ENCODE measurements at places on chromosomes 11 and 22. TPM values are rescaled to one million over a fixed set of nuclear protein-coding genes. Genes with fewer than 3 reads are reported as not detected.
A peak's percentile ranks its signal among the peaks of the same experiment; 100 is the strongest.

SYT9 gene
- total RNA-seq = not detected

SCGB1D1 gene
- not detected for total RNA-seq

HTATIP2 gene
- total RNA-seq = 180 TPM

C11orf21 gene
- not detected for total RNA-seq

ARHGAP42 gene
- total RNA-seq = 16.1 TPM

CECR2 gene
- total RNA-seq = not detected

SUSD2 gene
- 5.5 TPM for total RNA-seq

MFRP gene
- not detected for total RNA-seq

DNA sequence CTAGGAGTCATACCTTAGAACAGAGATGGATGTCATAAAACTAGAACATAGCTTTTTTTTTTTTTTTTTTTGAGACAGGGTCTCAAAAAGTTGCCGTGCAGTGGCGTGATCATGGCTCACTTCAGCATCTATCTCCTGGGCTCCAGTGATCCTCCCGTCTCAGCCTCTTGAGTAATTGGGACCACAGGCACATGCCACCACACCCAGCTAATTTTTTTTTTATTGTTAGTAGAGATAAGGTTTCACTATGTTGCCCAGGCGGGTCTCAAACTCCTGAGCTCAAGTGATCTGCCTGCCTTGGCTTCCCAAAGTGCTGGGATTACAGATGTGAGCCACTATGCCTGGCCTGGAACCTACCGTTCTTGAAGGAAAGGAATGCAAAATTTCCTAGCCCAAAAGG is 8.8 kb upstream of the CEP295 start:
- DNase-seq = no peak

- DNase-seq = no peak
Measured at GRCh38 chr11:60862171-60862570, 5.2 kb upstream of the ZP1 start.

DNA sequence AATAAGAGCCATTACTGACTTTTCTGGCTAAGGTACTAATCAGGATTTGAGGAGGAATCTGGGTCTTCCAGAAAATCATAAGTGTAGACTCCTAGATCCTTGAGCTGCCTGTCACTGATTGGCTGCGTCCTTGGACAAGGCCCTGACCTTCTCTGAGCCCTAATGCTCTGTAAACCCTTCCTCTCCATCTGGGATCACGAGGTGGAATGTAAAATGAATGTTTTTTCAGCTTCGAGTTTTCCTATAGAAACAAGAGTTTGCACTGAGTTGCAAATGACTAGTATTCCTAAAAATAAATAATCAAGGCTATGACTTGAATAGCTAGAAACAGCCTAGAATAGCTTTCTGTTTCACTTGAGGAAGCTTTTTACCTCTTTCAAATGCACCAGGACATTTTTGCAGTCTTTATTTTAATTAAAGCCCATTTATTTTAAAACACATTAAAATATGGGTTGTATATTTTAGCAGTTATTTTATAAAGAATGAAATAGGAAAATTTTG is 1.1 kb upstream of the DIXDC1 start:
- DNase-seq = no peak

DNA sequence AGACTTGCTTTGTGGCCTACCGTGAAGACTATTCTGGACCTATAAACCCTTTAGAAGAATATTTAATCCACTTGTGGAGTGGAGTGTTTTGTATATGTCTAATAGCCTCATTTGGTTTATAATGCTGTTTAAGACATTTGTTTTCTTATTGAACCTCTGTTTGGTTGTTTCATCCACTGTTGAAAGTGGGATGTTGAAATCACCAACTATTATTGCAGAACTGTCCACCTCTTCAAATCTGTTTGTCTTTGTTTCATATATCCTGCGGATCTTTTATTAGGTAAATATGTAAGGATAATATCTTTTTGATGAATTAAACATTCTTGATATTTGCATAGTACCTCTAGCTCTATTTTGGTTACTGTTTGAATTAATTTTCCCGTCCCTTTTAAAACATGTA is 49.1 kb downstream of the XKR3 start:
- no peak for DNase-seq

DNA sequence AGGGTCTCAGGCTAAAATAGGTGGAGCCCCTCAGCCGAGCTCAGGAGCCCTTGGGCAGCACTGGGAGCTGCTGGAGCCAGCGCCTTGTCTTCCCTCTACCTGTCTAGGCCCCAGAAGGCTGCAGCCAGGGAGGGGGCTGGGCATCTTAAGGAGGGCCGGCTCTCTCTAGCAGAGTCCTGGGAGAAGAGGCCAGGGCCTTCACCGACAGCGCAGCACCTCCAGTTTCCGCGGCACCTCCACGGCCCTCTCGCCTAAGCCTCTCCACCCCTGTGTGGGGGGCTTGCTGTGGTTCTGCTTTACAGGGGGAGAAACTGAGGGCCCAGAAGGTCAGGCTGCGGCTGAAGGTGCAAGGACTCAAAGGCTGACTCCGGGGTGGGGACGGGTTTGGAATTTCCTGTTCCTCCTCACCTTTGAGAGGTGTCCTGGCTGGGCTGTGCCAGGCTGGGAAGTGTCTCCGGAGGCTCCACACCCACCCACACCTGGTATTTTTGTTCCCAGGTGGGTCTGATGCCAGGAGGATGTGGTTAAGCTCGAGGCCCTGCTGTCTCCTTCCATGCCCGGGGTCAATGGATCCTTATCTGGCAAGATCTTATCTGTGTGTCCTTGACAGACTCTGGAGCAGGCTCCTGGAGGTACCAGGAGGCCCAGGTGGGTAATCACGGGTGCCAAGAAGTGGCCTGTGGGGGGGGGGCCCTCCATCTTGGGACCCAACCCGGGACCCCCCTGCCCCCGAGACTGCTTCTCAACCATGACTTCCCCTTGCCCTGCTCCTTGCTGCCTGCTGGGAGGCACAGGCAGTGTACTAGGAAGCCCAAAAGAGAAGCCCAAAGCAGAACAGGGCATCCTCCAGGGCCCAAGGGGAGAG is 95.3 kb upstream of the FGF3 start:
- DNase-seq = peak; percentile 92

DNA sequence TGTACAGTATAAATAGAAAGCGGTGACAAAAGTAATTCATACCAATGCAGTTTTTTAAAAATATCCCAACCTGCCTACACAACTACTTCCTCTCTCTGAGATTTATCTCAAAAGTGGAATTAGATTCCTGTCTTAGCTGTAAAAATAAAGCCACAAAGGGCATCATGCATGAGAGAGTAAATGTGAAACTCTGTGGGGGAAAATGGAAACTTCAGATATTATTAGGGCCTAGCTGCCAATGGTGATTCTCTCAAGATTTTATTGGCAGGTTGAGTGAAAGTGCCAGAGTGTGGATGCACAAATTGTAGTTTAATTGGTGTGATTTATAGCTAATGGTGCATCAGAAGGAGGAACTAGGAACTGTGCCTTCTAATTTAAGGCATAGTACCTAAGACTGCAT is 356.9 kb upstream of the CCDC90B start:
- DNase-seq = no peak

- no peak for DNase-seq
Measured at GRCh38 chr11:123235117-123235655, 40.1 kb upstream of the CLMP start.

GRCh38 chr22:48945621-48946458 is 881.8 kb downstream of the BRD1 start:
- no peak for DNase-seq

DNA sequence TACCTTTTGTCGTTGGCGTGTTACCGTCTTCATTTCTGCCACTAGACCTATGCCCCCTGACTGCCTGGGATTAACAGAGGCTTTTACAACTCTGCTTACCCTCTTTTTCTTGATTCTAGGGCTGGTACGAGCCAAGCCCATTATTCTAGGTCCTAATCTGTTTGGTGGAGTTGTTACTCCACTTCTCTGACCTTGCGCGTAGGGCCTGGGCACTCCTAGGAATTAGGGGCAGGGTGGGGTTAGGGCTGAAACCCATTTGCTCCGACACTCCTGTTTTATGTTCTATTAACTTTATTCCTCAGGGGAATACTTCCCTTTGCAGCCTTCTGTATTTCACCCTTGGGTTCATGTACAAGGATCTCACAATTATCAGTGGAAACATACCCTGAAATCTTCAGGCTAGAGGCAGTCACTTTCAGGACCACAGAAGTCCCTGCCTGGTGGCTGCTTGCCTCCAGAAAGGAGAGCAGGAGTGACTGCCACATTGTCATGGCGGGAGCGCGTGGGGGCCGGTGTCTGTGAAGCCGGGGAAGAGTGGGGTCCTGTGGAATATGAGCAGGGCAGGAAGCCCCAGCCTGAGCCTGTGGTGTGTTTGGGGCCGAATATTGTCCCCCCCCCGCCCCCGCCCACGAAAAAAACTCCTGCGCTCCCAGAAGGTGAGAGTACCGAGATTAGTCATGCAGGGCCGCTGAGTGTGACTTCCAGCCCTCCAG is 731 bp upstream of the SLC37A2 start:
- no peak for DNase-seq

DNA sequence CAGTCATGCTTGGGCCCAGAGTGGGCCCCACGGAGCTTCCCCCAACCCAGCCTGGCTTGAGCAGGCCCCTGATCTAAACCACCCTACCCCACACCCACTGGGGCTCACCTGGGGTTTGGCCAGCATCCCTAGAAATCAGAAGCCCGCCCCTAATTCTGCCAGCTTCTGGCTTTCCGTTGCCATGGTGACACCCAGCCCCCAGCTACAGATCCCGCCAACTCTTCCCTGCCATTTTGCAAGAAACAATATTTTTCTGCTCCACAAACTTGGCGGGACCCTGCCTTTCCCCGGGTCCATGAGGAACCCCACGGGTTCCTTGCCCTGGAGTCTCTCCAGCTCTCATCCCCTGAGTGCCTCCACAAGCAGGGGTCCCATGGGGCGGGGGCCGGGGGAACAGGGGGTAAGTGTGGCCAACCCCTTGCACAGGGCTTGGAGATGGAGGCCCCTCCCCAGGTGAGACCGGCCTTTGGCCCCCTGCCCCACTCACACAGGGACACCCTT is 90.0 kb downstream of the CDKN1C start:
- DNase-seq = no peak

DNA sequence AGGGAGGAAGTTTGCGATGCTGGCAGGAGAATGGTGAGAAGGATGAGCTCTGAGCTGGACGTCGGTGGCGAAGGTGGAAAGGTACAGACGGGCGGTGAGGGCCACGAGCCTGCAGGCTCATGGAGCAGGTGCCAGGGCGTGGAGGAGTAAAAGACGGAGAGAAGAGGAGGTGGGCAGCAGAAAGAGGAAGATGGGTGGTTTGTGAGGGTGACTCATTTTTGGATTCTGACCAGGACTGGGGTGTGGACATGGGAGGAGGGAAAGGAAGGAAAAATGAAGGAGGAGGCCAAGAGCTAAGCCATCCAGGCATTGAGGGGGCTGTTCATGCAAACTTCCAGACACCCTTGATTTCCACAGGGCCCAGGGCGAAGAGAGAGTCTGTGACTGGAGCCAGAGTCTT is 3.5 kb downstream of the ZDHHC24 start:
- no peak for DNase-seq

GRCh38 chr11:78659326-78660270 is 84.9 kb upstream of the NARS2 start:
- no peak for DNase-seq

- peak; percentile 83 for DNase-seq
Measured at GRCh38 chr11:87173185-87174039, 135.7 kb downstream of the TMEM135 start.

DNA sequence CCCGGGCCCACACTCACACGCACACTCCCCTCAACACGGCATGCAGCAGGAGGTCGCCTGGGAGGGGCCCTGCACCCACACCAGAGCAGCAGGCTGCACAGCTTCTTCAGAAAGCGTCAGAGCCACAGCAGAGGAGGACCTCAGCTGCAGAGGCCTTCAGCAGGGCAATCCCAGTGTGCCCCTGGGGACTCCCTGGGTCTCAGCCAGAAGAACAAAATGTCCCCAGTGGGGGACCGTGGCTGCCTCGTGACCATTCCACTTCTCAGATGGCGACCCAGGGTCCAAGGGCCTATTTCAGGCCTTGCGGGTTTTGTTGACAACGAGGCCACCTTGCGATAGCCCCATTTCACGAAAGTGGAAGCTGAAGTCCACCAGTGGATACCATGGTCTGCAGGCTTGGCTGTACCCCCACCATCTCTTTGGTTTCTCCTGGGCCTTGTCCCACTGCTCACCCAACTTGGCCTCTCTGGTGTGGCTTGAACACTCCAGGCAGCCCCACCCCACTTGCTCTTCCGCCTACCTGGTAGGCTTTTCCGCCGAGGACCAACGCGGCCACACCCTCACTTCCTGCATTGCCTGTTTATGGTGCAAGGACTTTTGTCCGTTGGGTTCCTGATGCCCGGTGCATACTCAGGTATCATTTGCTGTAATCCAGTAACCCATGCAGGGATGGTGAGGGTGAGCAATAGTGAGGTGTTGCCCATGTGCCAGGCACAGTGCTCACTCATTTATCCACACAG is 38.1 kb downstream of the MB start:
- DNase-seq = no peak
